Activated T-cell treated with anti-CD3 and anti-CD28 coated beads for 24 hours (primary cell): ENCODE measurements at places on chromosomes 1 and 21.

GRCh38 chr1:60697204-60697994 lies 385.0 kb upstream of the NFIA start:
- DNase-seq, result no peak

DNA sequence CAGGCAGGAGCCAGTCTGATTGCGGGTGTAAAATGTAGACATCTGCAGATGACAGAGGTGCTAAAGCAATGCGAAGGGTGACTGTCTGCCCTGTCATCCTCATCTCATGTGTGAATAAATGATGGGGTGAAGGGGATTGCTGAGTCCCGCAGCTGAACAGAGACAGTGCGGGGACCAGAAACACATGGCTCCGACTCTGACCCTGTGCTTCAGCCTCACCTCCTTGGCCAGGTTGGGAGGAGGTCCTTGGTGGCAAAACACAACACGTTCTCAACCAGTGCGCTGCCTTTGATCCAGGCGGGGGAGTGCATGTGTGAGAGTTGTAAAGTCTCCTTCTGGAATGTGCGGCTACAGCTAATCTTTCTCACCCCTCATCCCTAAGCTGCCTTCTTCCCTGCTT lies 32.0 kb upstream of the TTC22 start:
- no peak for DNase-seq

DNA sequence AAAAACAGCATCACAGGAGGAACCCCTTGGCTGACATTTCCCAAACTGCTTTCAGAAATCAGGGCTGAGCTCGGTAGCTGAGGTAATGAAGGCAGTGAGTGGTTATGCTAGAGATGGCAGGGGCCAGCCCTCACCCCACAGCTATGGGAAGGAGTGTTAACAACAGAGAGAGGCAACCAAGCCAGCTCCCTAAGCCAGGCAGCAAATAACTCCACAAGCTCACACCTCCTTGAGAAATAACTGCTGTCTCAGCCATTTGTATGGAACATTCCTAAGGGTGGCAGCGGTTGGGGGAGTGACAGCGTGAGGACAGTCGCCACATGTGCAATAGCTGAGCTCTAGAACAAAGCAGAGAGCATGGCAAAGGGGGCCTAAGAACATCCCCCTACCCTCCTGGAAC lies 42.6 kb downstream of the LMX1A start:
- no peak for DNase-seq

GRCh38 chr1:226372885-226373284 lies 35.0 kb downstream of the PARP1 start:
- DNase-seq, result no peak

DNA sequence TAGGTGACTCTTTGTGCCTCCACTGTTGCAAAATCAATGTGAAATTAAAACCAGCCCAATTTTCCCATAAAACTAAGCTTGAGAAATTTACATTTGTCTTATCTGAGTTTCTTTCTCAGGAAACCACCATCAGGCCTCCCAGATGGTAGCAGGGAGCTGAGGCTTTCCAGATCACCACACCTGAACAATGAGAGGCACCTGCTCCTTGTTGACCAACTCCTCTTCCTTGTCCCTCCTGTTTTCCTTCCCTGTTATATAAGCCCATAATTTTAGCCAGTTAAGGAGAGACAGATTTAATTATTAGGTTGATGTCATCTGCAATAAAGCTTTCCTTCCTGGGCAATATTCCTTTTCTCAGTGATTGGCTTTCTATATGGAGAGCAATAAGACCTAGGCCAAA lies 32.0 kb upstream of the C1orf185 start:
- DNase-seq, result no peak

GRCh38 chr1:25909040-25909439 lies 2.8 kb upstream of the STMN1 start:
- DNase-seq, result no peak

DNA sequence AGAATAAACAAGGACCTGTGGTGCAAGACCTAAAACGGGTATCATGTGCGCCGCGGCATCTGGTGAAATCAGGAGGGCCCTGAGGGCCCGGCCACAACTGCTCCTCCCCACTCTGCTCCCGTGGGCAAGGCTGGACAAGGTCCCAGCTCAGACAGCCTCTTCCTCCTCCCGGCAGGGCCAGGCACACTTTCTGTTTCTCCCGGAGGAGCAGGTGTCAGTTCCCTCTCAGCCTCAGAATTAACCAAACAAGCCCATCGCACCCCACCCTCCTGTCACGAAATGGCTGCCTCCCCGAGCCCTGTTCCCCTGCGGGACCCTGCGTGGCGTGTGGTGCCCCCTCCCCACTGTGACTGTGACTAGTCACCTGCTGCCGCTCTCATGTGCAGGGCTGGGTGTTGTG lies 15.2 kb downstream of the PTTG1IP start:
- DNase-seq, result no peak

- no peak for DNase-seq
Observed at GRCh38 chr1:206560007-206560716, 52.1 kb downstream of the EIF2D start.

GRCh38 chr1:24100945-24101737 lies 10.8 kb downstream of the MYOM3 start:
- no peak for DNase-seq

DNA sequence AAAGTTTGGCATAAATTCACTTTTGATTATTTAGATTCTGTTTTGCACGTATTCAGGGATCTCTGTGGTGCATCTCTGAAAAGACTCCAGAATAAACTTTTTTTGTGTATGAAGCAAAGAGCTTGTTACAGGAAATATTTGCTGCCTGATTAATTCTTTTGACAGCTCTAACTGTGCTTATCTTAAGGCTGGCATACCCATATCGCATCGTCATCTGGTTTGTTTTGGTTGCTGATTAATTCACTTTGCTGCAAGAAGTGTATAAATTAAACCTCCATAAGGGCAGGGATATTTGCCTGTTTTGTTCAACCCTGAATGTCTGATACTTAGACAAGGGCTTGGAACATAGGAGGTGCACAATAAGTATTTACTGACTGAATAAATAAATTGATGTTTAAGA lies 17.5 kb upstream of the DUSP10 start:
- DNase-seq, result no peak

DNA sequence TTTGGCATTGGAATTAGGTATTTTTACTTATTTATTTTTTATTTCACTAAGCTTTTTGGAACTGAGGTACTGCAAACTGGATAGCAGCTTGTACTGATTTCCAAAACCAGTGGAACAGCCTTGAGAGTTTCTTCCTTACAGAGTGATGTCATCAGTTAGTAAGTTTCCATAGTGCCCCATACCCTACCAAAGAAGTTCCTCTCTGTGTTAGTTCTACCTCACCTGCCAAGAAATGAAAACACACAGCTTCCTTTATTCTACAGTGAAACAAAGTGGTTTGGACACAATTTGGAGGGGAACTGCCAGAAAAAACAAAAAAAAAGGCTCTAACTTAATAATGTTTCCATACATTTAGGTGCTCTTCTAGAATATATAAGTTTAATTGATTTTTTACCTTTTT lies 430.9 kb upstream of the ADGRL2 start:
- DNase-seq, result no peak

DNA sequence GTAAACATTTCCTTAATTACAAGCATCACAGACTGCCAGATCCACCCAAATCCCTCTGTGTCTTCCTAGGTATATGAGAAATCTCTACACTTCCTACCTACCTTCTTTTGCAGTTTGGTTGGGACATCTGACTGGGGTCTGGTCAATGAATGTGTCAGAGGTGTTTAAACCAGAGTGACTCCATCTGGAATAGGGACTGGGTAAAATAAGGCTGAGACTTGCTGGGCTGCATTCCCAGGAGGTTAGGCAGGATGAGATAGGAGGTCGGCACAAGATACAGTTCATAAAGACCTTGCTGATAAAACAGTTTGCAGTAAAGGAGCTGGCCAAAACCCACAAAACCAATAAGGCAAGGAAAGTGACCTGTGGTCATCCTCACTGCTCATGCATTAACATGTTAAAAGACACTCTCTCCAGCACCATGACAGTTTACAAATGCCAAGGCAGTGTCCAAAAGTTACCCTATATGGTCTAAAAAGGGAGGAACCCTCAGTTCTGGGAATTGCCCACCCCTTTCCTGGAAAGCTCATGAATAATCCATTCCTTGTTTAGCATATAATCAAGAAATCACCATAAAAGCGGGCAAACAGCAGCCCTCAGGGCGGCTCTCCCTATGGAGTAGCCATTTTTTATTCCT lies 87.4 kb upstream of the BACE2 start:
- no peak for DNase-seq

DNA sequence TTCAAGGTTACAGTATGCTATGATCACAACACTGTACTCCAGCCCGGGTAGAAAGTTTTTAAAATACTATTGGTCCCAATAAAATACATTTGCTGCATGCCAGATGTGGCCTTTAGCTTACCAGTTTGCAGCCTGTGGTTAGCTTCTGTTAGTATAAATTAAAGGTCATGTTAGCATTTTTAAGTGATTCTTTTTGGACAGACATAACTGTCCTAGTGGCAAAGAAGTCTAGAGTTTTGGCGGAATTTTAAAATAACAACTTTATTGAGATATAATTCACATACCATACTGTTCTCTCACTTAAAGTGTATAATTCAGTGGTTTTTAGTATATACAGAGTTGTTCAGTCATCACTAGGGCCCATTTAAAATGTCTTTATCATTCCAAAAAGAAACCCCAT lies 24.3 kb upstream of the TMEM39B start:
- DNase-seq, result no peak

DNA sequence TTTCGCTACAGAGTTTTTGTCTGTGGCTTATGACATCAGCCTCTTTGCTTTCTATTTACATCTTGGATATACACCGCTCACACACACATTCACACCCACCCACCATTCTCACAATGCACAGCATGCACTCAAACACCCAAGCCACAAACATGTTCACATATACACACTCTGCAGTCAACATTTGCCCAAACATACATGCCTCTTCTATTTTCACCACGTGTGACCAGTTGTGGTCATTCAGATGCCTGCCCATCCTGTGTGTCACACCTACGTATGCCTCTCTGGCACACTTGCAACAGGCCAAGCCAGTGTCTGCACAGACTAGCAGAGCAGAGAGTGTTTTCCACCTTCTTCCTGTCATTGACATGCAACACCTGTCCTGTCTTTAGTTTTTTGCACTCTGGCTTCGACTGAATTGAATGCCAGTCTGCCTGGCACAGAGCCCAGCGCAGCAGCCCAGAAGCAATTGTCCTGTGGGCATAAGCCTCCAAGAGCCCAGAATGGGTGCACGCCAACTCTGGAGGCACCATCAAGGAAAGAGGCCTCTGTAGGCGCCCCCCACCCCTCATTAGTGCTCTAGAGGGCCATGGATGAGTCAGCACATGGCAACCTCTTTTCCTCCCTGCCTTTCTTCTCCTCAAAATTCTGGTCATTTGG lies 37.7 kb upstream of the LRRN2 start:
- no peak for DNase-seq

- no peak for DNase-seq
Observed at GRCh38 chr1:121418369-121419049, 233.7 kb downstream of the SRGAP2C start.

GRCh38 chr1:20147846-20148570 lies 8.9 kb downstream of the PLA2G2F start:
- no peak for DNase-seq

DNA sequence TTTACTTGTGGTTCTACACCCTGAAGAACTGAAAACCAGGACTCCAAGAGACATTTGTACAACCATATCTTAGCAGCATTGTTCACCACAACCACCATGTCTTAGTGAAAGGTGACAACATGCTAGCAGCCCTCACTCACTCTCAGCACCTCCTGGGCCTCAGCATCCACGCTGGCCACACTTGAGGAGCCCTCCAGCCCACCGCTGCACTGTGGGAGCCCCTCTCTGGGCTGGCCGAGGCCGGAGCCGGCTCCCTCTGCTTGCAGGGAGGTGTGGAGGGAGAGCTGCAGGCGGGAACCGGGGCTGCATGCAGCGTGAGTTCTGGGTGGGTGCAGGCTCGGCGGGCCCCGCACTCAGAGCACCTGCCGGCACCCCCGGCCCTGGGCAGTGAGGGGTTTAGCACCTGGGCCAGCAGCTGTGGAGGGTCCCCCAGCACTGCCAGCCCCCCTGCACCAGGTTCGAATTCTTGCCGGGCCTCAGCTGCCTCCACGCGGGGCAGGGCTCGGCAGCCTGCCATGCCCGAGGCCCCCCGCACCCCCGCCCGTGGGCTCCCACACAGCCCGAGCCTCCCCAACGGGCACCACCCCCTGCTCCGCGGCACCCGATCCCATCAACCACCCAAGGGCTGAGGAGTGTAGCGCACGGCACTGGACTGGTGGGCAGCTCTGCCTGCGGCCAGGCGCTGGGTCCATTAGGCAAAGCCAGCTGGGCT lies 9.2 kb downstream of the C1orf159 start:
- no peak for DNase-seq

DNA sequence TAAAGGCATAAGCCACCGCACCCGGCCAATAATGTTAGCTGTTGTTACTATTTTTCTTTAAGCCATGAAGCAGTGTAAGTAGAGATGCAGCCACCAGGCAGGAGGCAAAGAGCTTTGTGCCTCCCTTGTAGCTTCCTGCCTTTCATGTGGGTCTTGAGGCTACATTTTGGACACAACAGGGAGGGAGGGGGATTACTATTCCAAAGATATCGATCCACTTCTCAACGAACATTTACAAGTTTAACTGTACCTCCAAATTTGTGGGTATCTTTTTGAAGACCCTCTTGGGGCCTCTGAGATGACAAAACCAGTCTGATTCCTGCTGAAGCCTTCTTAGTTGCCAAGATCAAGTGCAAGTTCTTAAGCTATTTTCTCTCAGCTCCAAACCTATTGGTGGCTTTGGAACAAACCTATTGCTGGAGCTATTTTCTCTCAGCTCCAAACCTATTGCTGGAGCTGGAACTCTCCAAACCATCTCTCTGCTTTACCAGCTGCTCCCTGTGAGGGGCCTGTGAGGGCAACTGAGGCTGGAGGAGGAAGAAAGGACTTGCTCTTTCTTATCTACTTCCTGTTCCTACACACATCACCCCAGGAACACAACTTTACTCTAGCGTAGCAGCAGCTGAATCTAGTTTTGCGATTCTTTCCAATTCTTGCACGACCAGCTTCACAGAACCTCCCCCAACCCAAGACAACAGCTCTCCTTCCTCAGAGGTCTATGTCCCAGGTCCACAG lies 16.1 kb upstream of the RCAN3 start:
- DNase-seq, result no peak

- no peak for DNase-seq
Observed at GRCh38 chr1:174954073-174954460, 45.7 kb upstream of the CACYBP start.

DNA sequence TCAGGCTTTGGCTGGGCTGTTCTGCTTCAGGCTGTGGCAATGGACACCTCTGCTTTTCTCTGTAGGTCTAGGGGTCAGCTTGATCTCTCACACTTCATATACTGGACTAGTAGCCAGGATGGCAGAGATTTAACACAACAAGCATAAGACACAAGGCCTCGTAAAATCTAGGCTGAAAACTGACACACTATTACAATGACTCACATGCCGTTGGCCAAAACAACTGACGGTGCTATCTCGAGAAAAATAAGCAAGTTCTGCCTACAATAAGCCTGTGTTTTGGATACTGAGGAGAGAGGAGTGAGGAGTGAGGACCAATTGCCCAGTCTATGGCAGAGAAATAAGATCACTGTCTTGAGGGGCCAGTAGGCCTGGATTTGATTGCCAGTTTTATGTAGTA lies 840.7 kb upstream of the ADAMTS5 start:
- no peak for DNase-seq
